Activated CD4-positive, alpha-beta T cell treated with anti-CD3 and anti-CD28 coated beads, Interleukin-2, amount 50 U/mL, for 1 hour (primary cell): ENCODE measurements at places on chromosomes 13 and 19.

DNA sequence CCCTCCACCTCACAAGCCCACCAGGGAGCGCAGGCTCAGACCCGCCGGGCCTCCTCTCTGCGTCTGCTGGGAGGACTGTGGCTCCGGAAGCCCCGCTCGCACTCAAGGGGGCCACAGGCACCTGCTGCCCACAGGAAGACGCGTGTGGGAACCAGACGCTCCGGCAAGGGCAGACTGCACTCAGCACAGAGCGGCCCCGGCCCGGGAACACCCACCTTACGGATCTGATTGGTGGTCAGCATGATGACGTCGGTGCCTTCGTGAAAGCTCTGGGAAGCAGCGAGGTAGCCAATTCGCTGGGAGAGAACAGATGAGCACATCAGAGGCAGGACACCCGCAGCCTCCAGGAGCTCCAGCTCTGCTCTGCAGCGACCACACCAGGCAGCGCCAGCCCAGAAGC lies 14.6 kb downstream of the AP3D1 start:
- DNase-seq, result no peak

DNA sequence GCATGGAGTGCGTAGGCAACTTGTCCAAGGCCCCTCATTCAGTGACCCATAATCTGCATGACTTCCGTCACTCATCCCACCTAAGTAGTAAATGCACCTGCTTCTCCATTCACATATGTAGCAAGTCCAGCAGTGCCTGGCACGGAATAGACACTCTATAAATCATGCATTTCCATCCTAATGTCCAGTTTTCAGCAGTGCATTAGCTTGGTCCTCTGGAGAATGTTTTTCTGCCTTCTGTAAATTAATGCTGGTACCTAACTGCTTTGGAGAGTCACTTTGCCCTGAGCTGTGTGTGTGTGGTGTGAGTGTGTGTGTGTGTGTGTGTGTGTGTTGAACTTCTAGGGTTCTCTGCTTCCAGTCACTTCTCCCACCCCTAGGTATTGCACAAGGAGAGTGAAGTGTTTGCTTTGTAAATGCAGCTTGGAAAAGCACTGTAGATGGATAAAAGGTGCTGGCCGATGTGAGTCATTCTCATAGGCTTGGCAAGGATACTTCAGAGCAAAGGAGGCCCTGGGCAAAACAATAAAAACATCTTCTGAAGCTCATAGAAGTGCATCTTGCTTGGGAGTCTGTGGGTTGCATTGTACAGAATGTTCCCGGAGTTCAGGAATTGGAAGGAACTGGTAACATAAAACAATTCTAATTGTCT lies 181.8 kb downstream of the KATNAL1 start:
- no peak for DNase-seq

GRCh38 chr19:1081301-1082164 lies 13.6 kb downstream of the POLR2E start:
- no peak for DNase-seq

DNA sequence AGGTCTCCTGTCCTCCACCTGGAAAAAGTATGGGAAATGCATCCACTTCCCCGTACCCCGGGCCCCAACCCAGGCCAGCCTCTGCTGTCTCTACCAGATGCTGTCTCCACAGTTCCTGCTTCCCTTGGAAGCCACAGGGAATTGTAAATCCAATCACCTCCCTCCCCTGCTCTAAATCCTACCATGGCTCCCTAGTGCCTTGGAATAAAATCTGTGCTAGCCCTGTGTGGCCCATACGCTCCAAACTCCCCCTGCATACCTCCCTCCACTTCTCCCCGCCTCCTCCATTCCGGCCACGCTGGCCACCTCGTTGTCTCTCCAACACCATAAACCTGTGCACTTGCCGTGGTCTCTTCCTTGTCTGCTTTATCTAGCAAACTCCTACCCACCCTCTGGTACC lies 31.2 kb downstream of the UNC13A start:
- DNase-seq, result no peak

- peak; percentile 41 for DNase-seq
These were observed 65.9 kb downstream of the KCNRG start for GRCh38 chr13:50080911-50081678.

- peak; percentile 27 for DNase-seq
These were observed 513 bp downstream of the MIER2 start for GRCh38 chr19:343941-344624.

DNA sequence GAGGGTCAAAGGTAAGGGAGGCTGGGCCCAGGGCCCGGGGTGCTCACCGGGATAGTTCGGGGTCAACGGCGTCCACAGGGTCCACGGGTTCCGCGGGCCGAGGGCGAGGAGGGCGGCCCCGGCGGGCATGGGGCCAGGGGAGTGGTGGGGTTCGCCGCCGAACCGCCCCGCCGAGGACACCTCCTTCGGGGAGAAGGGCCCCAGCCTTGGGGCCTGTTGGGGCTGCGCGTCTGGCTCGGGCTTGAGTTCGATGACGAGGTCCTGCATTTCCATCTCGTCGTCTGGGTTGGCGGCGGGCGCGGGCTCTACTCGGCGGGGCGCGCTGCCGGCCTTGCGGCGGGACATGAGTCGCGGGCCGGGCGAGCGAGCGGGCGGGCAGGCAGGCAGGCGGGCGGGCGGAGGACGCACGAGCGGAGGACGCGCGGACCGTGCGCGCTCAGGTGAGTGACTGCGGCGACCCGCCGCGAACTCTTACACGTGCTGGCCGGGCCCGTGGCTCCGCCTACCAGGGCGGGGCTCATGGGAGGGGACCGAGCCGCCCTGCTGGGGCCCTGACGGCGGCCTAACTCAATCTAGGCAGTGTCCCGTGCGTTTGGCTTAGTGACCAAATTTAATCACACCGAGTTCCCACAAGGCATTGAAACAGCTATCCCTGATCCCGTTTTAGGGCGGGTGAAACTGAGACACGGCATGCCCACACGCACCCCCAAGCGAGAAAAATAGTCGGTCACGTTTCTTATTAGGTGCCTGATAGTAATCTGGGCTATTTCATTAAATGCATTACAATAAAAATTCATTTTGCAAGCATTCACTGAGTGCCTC lies at the start of gene ZNF296:
Gene ZNF296 (minus strand): TSS at position 450 of the 822 bp plus-strand sequence. CDS start 105 bp downstream, at position 345.
- peak; percentile 73 for DNase-seq

- DNase-seq, result no peak
These were observed 19.3 kb downstream of the PLD3 start for GRCh38 chr19:40367577-40368434.
